ENCODE measurements at places on chromosomes 1 and 21. TPM values are rescaled to one million over a fixed set of nuclear protein-coding genes. Genes with fewer than 3 reads are reported as not detected.

Gene GJB4
- not detected for total RNA-seq

Gene OR2T11
- not detected for total RNA-seq

DNA sequence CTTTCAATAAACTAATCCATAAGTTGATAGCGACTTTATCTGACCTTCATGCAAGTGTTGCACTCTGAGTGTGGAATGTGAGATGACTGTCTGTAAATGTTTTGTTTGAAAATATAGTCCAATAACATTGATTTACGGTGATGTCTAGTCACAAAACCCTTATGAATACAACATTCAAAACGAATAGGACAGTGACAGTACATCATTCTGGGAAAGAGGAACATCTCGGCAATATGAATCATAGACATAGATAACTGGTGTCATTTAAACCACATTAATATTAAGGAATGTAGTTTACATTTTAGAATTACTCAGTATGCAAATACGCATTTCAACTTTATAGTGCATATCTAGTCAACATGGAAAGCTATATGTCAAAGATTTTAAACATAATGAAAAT, 1311.6 kb upstream of the ADGRL4 start:
- DNase-seq, result no peak

Gene FCRLB
- 0.97 TPM for total RNA-seq

Gene GSTM3
- total RNA-seq, result 5.0 TPM

Gene RSPH1
- total RNA-seq, result not detected

DNA sequence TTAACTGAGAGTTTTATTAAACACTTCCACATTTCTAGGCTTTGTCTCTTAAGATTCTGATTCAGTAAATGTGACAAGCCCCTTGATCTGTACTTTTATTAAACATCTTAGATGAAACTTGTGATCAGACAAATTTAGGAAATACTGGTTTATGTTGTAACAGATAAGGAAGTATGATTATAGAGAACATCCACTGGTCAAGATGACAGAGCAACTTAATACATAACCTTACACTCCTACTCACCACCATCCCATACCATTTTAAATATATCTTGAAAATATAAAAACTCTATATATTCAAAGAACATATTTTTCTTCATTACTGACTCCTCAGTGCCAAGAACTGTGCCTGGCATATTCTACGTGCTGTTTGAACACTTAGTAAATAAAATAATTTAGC, 217.5 kb downstream of the LRRC40 start:
- DNase-seq, result no peak

DNA sequence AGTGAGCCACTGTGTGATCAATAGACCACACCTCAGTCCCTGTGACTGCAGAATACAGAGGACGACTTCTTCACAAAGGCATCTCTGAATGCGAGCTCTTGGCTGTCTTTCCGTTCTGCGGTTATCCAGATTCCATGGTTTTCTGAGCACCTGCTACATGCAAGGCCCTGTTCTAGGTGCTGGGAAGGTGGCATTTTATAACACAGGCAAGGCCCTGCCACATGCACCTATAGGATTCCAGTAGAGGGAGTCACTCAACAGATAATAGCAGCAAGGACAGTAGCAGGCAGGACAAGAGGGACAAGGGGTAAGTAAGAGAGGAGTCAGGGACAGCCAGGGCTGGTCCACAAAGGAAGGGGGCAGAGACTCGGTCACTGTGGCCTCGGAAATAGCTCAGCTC, 9.0 kb downstream of the URB1 start:
- no peak for DNase-seq

DNA sequence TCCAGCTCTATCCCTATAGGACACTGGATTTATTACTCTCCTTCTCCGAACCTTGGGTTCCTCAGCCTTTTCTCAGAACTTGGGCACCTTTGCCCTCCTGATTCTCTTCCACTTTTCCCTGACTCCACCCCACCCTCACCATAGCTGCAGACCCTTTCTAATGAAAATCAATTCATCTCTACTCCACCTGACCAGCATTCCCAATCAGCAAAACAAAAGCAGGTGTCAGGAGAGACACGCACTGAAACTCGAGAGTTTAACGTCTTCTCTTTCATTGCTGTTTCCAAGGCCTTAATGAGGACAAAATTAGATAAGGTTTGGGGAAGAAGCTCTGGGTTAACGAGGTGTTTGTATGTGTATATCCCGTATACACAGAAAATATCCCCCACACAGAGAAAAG, 208.8 kb downstream of the PLPP3 start:
- DNase-seq, result no peak

DNA sequence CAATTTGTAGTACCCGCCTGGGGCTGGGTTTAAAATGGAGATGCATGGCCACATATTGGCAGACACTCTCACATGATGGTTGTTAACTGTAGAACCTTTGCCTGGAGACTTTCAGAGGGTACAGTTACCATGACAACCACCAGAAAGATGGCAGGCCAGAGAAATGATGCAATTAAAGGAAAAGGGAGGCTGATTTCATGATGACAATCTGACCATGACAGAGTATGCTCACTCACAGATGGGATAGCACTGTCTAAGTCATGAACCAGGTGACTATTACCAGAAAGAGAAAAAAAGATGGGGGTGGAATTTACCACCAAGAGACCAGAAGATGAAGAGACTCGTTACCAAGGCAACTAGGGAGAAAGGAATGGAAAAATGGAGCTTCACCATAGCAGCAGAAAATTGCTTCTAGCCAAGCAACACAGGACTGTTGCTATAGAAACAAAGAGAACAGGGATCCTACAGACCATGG, 3.5 kb upstream of the TRIT1 start:
- no peak for DNase-seq

GRCh38 chr1:44472620-44473525, 67.8 kb downstream of the RNF220 start:
- no peak for DNase-seq

Gene TNNI3K
- total RNA-seq, result 0.45 TPM

- DNase-seq, result no peak
Measured at GRCh38 chr1:99621340-99621901, 24.5 kb upstream of the PALMD start.

Gene VHLL
- total RNA-seq, result not detected

- no peak for DNase-seq
Measured at GRCh38 chr1:41367288-41367642, 6.0 kb downstream of the FOXO6 start.

- no peak for DNase-seq
Measured at GRCh38 chr21:36806103-36806502, 107.2 kb downstream of the SIM2 start.

Gene ANGPTL3
- not detected for total RNA-seq
